ENCODE measurements at places on chromosomes 12 and 14. TPM values are rescaled to one million over a fixed set of nuclear protein-coding genes. Genes with fewer than 3 reads are reported as not detected.

DNA sequence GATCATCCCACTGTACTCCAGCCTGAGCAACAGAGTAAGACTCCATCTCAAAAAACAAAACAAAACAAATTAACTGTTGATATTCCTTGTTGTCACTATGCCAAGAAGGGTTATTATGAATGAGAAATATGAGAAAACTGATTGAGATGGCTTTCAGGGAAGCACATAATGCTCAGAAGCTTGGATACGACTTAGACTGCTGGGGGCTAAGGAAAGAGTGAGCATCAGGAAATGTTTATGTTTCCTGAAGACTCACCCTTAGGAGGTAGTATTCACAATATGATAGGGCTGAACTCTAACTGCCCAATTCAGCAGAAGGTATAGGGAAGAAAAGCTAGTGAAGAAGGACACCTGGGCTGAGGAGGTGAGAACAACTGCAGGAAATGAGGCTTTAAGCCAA lies 6.3 kb downstream of the STYK1 start:
- DNase-seq: no peak

- DNase-seq: peak; percentile 91
Measured at GRCh38 chr12:54052438-54053002, 1.1 kb upstream of the HOXC4 start.

GRCh38 chr12:121495746-121496145 lies 85.1 kb downstream of the KDM2B start:
- DNase-seq: no peak

GRCh38 chr14:87252103-87252502 lies 740.9 kb downstream of the GALC start:
- DNase-seq: no peak

DNA sequence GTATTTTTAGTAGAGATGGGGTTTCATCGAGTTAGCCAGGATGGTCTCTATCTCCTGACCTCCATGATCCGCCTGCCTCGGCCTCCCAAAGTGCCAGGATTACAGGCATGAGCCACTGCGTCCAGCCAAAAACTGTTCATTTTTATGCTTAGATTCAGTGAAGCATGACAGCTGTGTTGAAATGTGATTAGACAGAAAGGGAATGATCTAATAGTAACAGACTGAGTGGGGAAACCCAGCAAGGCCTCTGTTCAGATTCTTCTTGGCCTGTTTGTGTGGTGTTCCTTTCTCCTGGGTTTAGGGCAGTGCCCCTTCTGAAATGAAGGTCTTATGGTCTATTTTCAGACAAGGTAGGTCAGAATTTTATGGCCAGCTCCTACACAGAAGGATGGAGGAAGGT lies 11.8 kb upstream of the ABCD4 start:
- no peak for DNase-seq

DNA sequence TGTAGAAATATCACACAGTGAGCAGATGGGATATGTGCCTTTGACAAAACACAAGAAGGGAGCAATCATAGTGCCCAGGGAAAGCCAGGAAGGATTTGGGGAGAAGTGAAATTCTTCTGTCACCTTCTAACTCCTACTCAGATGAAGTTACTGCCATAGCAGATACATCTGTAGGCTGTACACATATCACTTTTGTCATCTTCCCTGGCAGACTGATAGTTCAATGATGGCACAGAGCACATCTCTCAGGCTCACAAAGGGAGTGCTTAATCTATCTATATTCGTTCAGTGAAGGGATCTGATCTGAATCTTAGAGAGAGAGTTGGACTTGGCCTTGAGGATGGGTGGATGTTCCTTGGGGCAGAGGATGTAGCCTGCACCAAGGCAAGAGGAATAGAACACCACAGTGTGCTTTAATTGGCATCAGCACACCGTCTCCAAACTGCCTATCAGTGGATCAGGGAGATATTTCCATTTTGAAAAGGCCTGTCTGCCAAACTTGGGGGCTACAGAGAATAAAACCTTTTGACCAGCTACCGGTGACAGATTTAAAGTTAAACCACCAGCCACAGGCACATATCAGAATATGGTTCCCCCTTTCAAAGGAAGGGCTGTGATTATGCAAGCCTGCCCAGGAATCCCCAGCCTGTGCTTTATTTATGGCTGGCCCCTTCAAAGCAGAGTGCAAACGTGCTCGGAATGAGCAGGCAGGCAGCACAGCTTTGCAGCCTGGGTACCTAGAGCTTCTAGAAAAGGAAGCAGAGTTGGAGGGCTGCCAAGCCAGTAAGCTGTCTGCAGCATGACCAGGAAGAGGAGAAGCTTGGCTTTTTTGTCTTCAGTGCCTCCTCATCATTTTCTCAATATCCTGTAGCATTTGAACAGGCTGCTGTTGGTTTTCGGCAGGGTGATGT lies 165.5 kb upstream of the DYRK2 start:
- peak; percentile 85 for DNase-seq

GRCh38 chr12:48334808-48335207 lies 15.9 kb downstream of the ZNF641 start:
- DNase-seq: no peak

- DNase-seq: no peak
Measured at GRCh38 chr14:101380512-101380911, 180.8 kb upstream of the DIO3 start.

DNA sequence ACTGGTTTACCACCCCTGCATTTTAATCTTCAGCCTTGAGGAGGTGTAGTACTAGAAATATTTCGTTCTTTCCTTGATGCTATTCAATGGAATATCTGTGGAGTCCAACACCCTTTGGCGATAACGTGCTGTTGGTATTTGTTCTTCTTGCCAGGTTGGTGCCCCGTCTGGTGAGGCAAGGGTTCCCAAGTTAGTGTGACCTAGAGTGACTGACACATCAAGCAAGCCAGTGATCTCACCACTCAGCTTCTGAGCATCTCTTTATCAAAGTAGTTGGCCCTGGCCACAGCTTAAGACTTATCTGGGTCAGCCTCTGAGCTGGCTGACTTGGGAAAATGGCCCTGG lies 60.2 kb downstream of the PLXNC1 start:
- no peak for DNase-seq

DNA sequence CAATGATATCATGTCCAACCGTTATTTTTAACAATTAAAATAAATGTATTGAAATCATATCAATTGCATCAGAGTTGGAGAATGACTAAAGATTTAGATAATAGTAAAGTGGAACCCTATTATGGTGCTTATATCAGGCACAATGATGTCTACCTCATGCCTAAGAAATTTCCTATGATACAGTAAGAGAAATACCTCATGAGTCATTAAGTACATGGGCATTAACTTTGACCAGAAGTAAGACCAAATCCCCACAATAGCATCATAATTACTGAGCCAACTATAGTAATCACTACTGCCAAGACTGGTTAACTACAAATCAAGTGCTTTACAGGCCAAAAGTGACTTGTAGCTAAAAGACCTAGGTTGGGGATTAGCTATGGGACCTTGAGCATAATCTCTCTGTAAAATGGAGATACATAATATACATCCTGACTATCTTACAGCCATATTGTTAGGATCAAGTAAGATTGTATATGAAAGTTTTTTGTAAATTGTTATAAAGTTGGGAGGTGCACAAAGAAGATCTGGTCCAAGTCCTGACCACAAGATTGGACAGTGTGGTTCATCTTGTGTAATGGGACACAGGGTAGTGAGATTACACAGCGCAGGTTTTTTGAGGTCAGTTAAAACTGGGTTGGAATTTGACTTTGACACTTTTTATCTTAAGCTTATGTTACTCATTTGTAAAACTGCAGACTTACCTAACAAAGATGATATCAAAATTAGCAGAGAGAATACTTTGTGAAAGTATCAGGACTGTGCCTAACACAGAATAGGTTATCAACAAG lies 60.5 kb downstream of the ERGIC2 start:
- no peak for DNase-seq

- DNase-seq: no peak
Measured at GRCh38 chr12:119727600-119728443, 59.9 kb downstream of the PRKAB1 start.

GRCh38 chr12:98838231-98838647 lies 193.1 kb downstream of the APAF1 start:
- peak; percentile 79 for DNase-seq

GRCh38 chr12:132444957-132445883 lies 44.7 kb upstream of the FBRSL1 start:
- DNase-seq: peak; percentile 65

- DNase-seq: peak; percentile 25
Measured at GRCh38 chr12:64450711-64451486, 1.0 kb upstream of the TBK1 start.

GRCh38 chr12:1305791-1306500 lies 288.4 kb downstream of the FBXL14 start:
- no peak for DNase-seq

- no peak for DNase-seq
Measured at GRCh38 chr12:49033611-49034285, 15.2 kb upstream of the PRKAG1 start.

DNA sequence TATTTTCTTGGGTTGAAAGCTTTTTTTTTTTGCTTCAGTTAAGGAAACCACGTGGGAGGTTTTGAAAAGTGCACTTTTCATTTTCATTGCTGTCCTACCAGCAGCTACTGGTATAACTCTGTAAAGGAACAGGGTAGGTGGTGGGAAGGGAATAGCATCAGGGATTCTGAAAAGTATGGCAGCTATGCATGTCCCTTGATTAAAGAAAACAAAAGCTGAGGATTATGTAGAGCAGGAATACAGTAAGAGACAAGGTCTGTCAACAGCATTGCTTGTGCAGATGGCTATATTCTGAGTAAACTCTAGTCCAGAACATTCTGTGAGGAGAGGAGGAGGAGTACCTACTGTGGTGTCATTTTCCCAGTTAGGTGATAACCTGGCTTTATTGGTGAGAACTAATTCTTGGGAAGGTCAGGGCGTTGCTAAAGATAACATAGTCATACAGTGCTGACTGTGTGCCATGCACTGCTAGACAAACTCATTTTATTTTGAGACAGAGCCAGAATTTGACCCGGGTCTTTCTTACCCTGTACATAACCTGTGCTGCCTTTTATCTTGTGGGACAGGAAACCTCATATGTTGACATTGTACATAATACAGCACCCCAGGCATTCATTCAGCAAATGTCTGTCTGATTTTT lies 80.3 kb upstream of the TRAF3 start:
- DNase-seq: no peak

- peak; percentile 65 for DNase-seq
Measured at GRCh38 chr12:94172973-94173372, 24.6 kb downstream of the PLXNC1 start.

DNA sequence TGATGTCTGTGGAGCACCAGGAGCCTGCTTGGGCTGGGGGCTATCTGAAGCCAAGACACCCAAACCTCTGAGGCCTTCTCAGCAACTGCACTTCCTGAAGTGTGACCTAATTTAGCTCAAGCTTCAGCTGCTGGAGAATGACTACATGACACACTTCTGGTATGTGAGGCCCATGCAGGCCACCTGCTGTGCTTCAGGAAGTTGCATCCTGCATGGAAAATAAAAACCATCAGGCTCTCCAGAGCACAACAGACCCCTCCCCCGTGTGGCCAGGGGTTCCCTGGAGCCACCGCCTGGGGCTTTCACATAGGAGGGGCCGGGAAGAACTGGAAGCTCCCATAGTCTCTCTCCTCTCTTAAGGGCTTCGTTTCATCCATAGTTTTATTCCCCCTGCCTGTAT lies 217.7 kb downstream of the SLC15A4 start:
- DNase-seq: peak; percentile 82

- peak; percentile 79 for DNase-seq
Measured at GRCh38 chr14:103292426-103293374, 41.3 kb upstream of the EIF5 start.

GRCh38 chr14:36208690-36209278 lies 32.3 kb upstream of the PTCSC3 start:
- no peak for DNase-seq

DNA sequence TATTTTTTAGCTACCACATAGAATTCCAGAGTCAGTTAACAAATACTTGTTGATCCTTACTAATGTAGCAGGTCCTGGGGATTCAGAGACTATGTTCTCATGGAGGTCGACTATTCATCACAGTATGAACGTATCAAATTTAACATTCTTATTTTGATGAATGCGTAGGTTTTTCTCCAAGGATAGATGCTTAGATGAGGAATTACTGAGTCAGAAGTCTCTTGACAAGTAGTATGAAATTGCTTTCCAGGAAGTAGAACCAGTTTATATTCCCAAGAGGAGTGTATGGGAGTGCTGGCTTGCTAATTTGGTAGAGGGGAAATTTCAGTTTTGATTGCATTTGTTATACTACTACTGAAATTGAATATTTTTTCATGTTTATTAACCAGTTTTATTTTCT lies 42.8 kb upstream of the CRADD start:
- DNase-seq: no peak

DNA sequence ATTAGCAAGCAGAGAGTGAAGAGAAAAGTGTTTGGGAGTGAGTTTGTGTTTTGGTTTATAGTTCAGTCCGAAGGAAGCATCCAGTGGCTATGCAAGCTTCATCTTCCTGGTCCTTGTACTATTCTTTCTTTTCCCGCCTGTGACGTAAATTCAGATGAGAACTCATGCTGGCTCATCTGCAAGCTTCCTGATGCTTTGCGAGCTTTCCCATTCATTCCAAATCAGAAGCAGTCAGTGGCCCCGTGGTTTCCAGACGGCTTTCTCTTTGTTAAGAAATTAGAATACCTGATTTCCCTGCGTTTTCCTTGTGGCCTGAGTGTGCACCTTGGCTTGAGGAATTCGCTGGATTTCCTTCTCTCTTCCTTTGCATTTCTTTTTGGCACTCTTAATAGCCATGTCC lies 89.5 kb downstream of the TESC start:
- no peak for DNase-seq

DNA sequence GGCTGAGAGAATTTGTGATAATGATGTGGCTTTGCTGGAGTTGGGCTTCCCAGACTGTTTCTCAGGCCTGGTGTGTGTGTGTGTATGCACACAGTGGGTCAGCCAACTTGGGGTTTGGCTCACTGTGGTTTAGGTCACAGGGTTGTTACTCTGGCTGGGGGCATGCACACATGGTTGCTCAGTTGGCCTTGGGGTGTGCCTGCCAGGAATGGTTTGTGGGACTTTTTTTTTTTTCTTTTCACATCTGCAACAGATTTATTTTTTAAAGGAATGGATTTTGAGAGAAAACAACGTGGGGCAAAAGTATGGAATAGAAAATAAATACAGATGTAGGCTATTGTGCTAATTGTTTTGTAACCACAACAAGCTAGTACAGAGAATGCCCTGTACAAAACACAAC lies 25.0 kb upstream of the GTF2A1 start:
- no peak for DNase-seq

DNA sequence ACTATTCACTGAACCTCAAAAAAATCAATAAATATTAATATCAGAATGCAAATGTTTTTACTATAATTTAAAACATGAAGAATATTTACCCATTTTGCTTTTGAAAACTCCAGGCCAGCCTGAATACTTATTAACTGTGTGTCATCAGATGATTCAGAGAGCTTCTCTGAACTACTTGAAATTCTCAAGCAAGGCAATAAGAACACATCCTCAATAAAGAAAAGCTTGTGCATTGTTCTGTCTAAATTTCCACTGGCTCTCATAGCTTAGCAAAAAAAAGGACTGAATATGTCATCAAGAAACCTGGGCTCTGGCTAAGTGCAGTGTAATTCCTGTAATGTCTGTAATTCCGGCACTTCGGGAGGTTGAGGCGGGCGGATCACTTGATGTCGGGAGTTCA lies 194.1 kb downstream of the BTG1 start:
- peak; percentile 11 for DNase-seq

The SYCP3 gene
- total RNA-seq: 0.13 TPM

The NPFF gene
- 0.98 TPM for total RNA-seq

The SLC10A1 gene
- not detected for total RNA-seq

The KCNMB4 gene
- 8.2 TPM for total RNA-seq

The KLRG1 gene
- total RNA-seq: 2.7 TPM

The ACVRL1 gene
- 65.0 TPM for total RNA-seq

The TAS2R19 gene
- total RNA-seq: 3.6 TPM

The RASSF9 gene
- 2.3 TPM for total RNA-seq

The ANKLE2 gene
- total RNA-seq: 37.3 TPM
